ENCODE measurements at places on chromosomes 2 and 18.

DNA sequence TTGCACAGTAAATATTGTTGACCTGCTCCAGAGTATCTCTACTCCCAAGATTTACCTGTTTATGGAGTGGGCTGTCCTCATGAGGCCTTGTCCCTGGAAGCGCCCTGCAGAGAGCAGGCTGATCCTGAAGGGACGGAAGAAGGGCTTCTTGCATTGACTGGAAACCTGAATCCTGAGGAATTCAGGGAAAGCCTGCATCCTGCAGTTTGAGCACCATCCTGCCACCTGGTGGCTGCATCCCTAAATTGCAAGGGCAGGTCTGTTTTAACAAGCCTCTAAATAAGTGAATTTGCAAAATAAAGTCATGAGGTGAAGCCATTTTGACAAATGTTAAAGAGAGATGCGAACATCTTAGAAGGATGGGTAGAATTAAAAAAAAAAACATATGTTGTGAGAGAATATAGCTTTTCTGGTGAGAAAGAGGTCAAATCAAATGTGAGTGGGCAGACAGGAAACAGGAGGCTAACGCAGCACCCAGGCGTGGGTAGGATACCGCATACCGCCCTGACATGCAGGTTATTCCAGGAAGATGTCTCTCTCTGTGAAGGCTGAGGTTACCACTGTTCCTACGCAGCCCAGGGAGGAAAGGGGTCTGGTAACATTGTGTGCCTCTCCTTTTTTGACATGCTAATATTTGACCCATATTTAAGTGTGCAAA lies 754.9 kb downstream of the RNF144A start:
- DNase-seq, result peak; percentile 68

DNA sequence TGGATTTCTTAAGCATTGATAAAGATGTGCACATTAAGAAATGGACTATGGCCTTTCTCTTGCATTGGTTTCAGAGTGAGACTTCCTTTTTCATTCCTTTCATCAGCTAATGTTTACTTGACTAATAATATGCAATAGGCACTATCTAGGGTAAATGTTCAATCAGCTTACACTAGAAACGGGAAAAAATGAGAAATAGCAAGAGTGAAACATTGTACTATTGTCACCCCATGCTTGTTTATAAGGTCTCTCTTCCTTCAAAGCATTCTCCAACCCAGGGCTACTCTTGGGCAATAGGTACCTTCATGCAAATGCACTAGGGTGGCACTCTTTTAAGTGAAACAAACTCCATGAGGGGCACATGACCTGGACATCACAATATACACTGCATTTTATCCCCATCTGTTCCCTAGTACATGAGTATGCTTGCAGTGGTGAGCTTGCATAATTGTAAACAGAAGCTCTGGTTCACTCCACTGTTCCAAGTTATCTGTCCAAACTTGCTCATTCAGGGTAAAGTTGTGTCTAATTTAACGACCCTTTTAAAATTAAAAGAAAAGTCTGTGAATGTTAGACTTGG lies 402.3 kb downstream of the ERBB4 start:
- no peak for DNase-seq

GRCh38 chr2:197212344-197213262 lies 98.0 kb downstream of the ANKRD44 start:
- no peak for DNase-seq

- DNase-seq, result no peak
Observed at GRCh38 chr2:168471163-168471475, 15.0 kb downstream of the CERS6 start.

All from stimulated activated CD8-positive, alpha-beta memory T cell treated with anti-CD3 and anti-CD28 coated beads, Interleukin-7, amount 100 ng/mL, for 4 hours (primary cell).